Fibroblast of the conjunctiva (primary cell): ENCODE measurements at places on chromosomes 2 and 18.

DNA sequence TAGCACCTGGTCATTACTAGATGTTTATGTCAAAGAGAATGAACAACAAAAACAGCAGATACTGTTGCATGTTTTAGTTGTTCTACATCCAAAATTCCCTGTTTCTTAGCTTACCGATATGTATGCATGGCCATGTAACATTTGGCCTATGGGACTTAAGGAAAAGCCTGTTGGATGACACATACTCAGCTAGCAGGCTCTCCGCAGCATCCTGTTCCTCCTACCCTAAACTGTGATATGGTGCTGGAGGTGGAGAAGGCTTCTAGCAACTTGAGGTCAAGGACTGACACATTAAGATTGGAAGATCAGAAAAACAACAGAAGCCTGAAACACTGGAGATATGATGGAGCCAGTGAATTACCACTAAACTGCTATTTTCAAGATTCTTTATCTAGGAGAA is 537.8 kb downstream of the LRRTM4 start:
- no peak for DNase-seq

DNA sequence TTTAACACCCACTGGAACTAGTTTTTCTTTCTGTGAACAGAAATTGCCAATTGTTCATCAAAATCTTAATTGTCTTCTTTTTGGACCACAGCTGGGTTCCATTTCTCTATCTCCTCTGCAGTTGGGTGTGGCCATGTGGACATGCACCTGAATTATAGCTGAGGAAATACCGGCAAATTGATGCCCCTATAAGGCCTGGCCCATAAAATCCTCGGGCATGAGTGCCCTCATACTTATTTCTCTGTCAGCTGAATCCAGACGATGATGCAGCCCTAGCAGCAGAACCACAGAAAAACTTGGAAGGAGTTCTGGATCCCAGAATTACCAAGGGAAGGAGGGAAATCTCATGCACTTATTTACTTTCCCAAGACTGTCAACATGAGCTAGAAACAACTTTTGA is 249.0 kb downstream of the CYRIA start:
- no peak for DNase-seq

GRCh38 chr18:1779587-1779986 is 791.7 kb downstream of the METTL4 start:
- no peak for DNase-seq

DNA sequence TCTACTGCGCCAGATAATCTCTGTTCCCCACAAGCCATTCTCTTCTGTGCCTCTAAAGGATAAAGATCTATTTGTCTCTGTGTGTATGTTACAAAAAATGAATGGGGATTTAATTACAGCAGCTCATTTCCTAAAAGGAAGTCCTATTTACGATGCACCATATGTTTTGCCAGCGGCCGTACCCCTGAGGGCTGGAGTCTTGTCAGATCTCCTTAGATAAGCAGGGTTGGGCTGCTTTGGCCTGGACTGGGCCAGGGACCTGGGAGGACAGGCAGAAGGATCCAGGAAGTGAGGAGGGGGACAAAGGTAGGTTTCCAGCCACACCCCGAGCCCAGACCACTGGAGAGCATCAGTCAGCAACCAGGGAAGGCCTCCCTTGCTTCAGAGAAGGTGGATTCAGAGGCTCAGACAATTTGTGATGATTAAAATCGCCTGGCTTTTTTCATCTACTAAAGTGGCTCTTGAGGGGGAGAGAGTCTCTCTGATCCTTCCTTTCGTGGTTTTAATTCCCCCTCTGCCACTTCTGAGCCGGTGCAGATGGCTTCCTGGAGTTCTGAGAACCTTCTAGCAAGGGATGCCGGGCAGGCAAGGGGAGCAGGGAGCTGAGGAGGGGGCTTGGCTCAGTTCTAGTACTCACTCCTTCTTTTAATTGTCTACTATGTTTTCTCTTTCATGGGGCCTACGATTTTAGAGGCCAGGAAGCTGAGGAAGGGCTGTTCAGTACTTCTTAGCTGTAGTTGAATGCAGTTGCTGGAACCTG is 42.1 kb downstream of the MYCN start:
- DNase-seq: no peak

DNA sequence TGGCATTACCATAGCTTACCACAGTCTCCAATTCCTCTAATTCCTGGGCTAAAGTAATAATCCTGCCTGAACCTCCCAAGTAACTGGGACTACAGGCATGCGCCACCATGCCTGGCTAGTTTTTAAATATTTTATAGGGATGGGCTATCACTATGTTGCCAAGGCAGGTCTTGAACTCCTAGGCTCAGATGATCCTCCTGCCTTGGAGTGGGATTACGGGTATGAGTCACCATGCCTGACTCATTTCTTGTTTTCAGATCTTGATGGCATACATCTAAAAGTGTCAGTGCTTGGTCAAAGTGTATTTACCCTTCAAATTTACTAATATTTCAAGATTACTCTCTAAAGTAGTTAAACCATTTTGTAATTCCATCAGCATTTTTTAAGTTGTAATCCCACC is 9.4 kb upstream of the SOCS6 start:
- DNase-seq: no peak

GRCh38 chr18:79381811-79382311 is 13.9 kb upstream of the NFATC1 start:
- no peak for DNase-seq

DNA sequence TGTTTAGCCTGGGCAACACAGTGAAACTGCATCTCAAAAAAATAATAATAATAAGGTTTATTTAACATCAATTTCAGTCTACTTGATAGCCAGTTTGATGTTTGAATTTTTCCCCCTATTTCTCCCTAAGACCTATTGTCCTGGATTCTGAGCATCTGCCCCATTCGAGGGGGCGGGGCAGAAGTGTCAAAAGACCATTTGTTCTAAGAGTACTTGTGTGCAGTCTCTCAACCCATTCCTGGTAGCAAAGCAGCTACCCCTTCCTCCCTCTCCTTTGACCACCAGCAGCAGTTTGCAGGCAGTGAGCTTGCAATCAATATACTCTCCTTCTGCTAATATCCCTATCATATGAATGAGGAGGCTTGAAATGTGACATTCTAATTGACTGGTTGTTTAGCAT is 71.9 kb downstream of the VWC2L start:
- DNase-seq: no peak

DNA sequence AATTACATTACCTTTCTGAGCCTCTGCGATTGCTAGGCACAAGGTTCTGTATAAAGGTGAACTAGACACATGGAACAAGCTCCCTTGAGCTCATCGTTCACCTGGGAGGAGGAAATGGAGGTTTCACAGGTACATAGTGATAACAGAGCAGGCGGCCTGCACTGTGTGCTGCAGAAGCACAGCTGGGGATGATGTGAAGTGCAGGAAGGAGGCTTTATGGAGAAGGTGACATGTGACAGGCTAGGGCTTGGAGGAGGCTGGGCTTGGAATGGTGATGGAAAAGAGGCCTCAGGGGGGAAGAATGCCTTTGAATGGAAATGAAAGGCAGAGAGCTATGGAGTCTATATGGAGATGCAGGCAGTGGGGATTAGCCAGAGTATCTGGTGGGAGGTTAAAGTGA is 22.9 kb downstream of the MARCHF4 start:
- no peak for DNase-seq

DNA sequence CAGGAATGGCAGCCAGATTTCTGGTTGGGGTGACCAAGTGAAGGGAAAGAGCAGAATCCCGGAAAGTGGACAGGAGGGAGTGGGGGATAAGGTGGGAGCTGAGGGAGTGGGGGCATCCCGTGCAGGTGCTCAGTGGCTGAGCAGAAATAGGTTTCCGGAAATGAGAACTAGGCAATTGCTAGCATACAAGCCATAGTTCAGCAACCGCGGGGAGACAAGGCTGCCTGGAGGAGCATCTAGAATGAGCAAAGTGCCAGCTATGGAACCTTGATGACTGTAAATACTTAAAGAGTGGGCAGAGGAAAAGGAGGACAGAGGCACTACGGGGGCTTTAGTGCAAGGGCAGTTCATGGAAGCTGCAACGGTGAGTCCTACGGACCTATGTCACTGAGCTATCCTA is 220.2 kb downstream of the BCL11A start:
- DNase-seq: no peak

- DNase-seq: no peak
These were observed 2159.1 kb upstream of the CELF4 start for GRCh38 chr18:39724652-39725051.

GRCh38 chr2:182867426-182868053 is 1.1 kb upstream of the FRZB start:
- DNase-seq: no peak

DNA sequence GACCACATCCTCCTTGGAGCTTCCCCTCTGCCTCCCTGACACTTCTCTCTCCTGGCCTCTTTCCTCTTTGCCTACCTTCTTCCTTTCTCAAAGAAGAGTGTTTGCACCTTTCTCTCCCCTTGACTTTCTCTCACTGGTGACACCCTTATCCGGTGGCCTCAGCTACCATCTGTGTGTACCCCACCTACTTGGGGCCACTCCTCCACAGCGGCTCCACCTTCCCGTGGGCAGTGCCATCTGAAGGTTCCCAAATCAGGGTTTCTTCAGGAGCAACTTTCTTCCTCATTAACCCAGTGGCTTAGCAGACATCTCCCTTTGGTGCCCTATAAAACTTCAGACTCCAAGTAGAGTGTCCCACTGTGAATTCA is 5.3 kb upstream of the NCL start:
- no peak for DNase-seq

GRCh38 chr2:56335101-56335500 is 151.3 kb downstream of the CCDC85A start:
- no peak for DNase-seq

GRCh38 chr2:107530046-107530445 is 296.6 kb upstream of the RGPD4 start:
- no peak for DNase-seq

DNA sequence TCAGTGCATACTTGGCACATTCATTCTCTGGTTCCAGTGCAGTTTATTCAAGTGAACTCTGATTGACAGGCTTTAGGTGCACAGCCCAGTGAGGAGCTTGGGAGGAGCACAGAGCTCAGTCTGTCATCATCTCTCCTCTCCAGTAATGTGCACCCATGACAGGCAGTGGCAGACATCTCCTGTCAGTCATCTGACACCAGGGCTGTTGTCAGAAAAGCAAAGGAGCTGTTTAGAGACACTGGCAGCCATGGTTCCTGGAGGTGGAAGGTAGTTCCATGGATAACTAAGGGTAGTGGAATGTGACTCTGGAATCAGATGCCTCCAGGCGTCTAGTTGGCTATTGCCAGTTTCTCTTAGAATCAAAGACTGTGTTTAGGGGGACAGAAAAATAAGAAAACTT is 308.8 kb downstream of the DCDC2C start:
- DNase-seq: no peak

DNA sequence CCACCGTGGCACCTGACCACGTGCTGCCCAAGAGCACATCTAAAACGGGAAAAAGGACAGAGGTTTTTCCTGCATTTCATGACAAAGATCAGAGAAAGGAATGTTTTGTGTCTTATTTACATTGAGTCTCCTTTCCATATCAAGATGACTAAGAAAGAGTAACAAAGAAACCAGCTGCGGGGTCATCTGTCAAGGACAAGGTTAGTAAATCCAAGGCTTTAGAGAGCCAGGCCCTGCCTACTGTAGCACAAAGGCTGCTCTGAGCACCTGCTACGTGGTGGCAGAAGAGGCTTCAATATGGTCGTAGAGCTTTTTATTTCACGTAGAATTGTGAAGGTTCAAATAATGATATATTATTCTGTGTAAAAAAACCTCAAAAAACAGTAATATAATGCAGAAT is 51.0 kb downstream of the PRELID3A start:
- no peak for DNase-seq

DNA sequence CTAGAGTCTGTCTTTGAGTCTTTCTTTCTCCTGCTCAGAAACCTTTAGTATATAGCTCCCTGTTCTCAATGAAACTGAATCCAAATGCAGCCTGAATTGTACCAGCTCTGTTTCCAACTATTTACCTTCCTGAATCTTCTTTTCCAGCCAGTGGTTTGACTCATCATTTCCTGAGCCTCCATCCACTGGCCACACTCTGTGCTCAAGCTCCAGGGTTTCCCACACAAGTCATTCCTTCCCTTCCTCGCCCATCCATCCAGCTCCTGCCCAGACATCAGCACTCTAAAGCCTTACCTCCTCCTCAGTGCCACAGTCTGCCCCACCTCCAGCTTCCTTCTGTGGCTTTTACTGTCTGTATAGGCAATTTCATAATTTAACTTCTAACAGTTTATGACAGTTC is 233.6 kb upstream of the RASGRP3 start:
- DNase-seq: no peak

DNA sequence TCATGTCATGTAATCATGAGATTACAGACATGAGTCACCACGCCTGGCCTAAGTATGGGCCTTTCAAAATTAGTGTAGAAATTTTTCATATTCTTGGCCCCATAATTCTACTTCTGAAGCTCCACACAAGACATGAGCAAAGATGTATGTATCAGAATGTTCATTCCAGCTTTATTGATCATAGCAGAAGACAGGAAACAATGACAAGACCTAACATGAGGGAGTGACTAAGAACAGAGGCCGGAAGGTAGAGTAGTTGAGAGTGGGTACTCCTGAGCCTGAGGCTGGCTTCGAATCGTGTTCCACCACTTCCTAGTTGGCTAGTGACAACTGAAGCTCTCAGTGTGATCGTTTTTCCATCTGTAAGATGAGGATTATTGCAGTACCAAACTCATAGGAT is 89.3 kb downstream of the ARMC9 start:
- no peak for DNase-seq

DNA sequence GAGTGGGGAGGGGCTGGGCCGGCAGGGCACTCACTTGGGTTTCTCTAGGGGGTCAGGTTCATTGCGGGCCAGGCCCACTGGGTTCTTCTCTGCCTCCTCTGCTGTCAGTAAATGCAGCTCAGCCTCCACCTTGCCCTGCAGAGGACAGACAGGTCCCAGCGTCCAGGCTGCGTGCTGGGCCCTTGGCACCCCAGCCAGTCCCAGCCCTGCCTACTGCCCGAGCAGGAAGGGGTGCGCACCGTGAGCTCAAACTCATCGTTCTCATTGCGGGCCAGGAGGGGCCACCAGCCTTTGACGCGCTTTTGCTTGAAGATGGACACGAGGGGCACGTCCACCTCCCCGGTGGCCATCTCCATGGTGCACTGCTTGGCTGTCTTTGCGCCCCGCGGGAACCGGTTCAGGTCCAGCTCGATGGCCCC is 17.3 kb downstream of the OTOF start:
- no peak for DNase-seq

- DNase-seq: no peak
These were observed 104.3 kb downstream of the SRBD1 start for GRCh38 chr2:45506756-45507155.

DNA sequence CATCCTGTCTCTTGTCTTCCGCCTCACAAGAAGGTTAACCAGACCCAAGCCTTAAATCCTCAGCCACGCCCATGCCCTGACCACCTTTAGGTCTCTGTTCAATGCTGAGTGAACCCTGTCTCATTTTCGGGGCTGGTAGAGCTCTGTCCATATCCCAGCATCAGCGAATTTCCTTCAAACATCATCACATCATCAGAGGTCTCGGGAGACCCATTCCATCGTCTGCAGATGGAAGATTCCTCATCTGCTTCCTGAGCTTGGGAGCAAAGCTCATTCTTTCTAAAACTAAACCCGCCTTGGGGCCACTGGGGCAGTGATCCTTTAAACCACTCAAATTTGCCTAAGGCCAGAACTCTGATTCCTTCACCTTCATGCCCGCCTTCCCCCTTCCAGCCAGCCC is 173.7 kb downstream of the TTC32 start:
- DNase-seq: no peak

- no peak for DNase-seq
These were observed 1.3 kb downstream of the OSBPL6 start for GRCh38 chr2:178195390-178196166.

GRCh38 chr2:178886006-178886405 is 78.8 kb upstream of the TTN start:
- no peak for DNase-seq

GRCh38 chr18:37545461-37546271 is 19.9 kb downstream of the CELF4 start:
- no peak for DNase-seq
